ENCODE measurements at places on chromosomes 6 and 20. TPM values are rescaled to one million over a fixed set of nuclear protein-coding genes. Genes with fewer than 3 reads are reported as not detected.

The MYLK2 gene
- total RNA-seq: 0.25 TPM

The SAMD3 gene
- 4.7 TPM for total RNA-seq

The ACTL10 gene
- 4.2 TPM for total RNA-seq

The FKBP1A gene
- total RNA-seq: 304 TPM

The SLC26A8 gene
- not detected for total RNA-seq

The CPXM1 gene
- total RNA-seq: 1.7 TPM

The WFDC12 gene
- total RNA-seq: not detected

The TBC1D22B gene
- 13.1 TPM for total RNA-seq

The RNF39 gene
- total RNA-seq: not detected

The IMPG1 gene
- total RNA-seq: not detected
